Stimulated activated CD4-positive, alpha-beta T cell treated with anti-CD3 and anti-CD28 coated beads, TNF-alpha, amount 100 ng/mL, for 24 hours (primary cell): ENCODE measurements at places on chromosomes 5 and 9.

GRCh38 chr9:127505396-127506116 is 54.2 kb downstream of the LRSAM1 start:
- no peak for DNase-seq

- no peak for DNase-seq
Observed at GRCh38 chr5:73093943-73094342, 26.4 kb upstream of the TMEM171 start.

DNA sequence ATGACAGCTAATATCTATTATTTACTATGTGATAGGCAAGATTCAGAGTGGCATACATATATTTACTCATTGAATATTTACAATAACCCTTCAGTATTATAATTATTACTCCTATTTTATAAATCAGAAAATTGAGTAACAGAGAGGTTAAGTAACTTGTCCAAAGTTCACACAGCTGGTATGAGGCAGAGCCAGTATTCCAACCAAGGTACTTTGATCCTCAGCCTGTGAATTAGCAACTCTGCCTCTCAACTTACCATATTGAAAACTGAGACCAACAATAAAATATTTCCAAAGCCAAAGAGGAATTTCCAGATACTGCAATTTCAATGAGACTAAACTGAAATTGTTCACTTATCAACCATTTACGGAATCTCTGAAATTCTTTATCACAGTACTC is 67.9 kb upstream of the TSLP start:
- no peak for DNase-seq

- DNase-seq, result no peak
Observed at GRCh38 chr9:138068601-138069035, 191.0 kb downstream of the CACNA1B start.

- no peak for DNase-seq
Observed at GRCh38 chr9:116323012-116323411, 169.4 kb downstream of the PAPPA start.

GRCh38 chr5:177371120-177372033 is 12.9 kb upstream of the SLC34A1 start:
- DNase-seq, result no peak

DNA sequence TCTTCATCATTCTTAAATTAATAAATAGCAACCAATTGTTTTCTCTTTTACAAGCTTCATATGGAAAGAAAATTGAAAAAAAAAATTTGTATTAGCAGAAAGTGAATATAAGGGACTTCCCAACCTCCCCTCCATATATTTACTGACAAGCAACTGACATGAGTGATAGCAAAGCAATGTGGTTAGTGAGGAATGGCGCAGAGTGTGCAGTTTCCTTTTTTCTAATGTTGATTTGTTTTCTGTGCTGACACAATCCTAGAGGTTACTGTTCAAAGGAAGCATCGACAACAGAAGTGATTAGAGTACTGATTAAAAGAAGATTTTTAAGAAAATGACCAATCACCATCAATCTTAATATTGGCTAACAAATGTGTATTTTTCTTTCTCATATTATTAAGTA is 1.7 kb upstream of the PTGER4 start:
- no peak for DNase-seq

DNA sequence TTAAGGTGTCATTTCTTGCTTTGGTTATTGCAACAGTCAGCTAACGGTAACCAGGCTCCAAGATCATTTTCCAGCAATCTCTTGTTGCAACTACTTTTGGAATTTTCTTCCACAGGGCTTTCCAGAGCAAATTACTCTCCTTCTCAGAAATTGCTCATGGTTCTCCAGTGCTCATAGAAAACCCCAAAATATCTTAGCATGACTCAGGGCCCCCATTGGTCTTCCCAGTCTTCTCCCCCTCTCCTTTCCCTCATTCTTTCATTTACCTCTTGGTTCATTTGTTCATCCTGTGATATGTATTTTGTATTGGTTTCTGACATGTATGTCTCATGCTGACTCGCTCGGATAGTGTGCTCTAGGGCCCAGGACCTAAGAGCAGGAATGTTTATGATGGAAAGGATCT is 35.6 kb downstream of the WWC1 start:
- DNase-seq, result no peak

DNA sequence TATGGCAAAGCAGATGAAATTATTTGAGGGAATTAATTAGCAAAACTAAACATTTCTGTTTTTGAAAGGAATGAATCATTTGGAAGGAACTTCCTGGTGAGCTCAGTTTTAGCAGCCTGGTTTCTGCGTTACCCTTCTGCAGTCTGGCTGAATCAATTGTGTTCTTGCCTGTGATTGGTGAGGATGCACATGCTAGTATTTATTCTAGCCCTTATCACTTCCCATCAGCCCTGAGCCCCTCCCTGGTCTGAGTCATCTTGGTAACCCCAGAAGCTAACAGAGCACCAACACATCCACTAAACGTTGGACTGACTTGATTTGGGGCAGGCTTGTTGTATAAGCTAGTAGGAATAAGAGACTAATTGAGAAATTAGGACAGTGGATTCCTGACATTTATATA is 6.6 kb downstream of the TJP2 start:
- peak; percentile 37 for DNase-seq

- no peak for DNase-seq
Observed at GRCh38 chr9:69308206-69308931, 16.6 kb upstream of the ENTREP1 start.

- DNase-seq, result no peak
Observed at GRCh38 chr5:31343946-31344345, 150.5 kb downstream of the CDH6 start.

- DNase-seq, result no peak
Observed at GRCh38 chr5:172096207-172096940, 89.9 kb upstream of the FBXW11 start.

DNA sequence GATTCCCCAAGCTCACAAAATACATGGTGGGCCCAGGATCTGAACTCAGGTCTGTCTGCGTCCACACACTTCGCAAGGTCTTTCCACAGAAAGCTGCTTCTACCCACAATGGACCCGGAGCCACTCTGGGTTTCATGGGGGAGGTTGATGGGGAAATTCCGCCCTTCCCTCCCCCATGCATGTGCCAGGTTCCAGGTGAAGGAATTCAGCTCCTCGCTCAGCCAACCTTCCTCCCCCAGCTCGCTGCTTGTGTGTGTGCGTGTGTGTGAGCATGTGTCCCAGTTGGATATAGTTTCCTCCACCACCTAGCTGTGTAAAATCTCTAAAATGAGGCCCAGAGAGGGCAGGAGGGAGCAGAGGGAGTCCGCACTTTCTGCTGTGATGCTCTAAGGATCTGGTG is 1.0 kb downstream of the PTGS1 start:
- DNase-seq, result no peak

GRCh38 chr5:143120460-143121134 is 282.9 kb downstream of the NR3C1 start:
- DNase-seq, result no peak

DNA sequence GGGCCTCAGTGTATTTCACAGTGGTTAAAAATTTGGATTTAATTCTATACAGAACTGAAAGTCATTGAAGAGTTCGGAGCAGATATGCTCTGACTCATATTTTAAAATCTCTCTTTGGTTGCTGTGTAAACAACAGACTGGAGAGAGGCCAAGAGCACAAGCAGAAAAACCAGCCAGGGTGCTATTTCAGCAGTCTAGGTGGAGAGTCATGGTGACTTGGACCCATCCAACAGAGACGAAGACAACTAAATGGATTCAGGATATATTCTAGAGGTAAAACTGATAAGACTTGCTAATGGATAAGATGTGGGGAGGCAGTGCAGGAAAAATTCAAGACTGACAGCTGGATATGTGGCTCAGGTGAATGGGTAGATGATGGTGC is 168.9 kb downstream of the MAPKAP1 start:
- DNase-seq, result no peak

GRCh38 chr5:165642366-165642765 is 2136.9 kb downstream of the MAT2B start:
- no peak for DNase-seq

DNA sequence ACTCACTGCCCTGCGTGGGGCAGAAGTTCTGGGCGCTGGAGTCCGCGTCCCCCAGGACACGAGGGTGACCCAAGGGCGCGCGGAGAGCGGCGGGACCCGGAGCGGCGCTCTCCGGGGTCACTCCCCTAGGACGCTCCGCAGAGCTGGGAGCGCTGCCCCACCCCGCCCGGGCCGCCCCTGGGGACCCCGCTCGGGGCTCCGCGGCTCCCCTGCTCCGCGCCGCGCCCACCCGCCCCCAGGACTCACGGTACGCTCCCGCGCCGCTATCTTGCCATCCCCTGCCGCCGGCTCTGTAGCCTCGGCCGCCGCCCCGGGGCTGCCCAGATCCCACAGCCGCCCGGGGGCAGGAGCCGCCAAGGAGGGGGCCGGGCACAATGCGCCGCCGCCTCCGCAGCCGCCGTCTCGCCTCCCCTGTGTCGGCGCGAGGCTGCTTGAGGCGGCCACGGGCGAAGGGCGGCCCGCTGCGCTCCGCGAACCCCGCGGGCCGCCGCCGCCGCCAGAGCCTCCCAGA is 303 bp downstream of the LIFR start:
- DNase-seq, result no peak

DNA sequence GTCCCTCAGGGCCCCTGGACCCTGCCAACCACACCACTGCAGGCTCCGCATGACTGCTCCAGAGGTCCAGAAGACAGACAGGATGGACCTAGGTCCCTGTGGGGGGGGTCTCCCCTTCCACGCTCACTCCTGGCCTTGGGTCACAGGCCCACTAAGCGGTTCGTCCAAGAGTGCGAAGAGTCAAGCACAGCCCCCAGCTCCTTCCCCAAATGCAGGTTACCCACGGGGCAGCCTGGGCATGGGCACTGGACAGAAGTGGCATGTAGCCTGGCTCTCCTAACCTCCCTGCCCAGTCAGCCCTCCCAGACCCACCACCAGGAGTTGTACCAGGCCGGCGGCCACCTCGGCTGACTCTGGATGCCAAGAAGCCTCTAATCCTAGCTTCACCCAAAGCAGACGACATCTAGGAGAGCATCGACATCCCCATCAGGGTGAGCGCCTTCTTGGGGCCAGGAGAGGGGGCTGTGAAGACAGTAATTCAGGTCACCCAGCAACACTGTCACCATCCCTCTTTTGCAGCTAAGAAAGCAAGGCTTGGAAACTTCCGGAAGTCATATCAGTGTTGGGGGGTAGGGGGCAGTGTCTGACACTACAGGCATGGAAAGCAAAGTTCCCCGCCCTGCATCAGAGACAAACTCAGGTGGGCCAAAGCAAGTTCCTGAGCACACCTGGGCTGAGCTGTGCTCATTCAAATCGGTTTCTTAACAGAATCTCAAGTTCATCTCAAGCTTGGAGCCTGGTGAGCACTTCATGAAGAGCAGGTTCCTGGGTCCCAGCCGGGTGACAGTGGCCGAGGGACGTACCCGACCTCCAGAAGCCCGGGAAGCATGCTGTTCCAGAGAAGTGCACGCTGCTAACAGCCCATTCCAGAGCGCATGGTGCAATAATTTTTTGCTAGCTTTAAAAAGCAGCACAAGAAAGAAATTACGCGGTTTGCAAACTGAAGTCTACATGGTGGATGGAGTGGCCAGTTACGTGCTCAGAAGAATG is 68.7 kb downstream of the SEMA4D start:
- no peak for DNase-seq

DNA sequence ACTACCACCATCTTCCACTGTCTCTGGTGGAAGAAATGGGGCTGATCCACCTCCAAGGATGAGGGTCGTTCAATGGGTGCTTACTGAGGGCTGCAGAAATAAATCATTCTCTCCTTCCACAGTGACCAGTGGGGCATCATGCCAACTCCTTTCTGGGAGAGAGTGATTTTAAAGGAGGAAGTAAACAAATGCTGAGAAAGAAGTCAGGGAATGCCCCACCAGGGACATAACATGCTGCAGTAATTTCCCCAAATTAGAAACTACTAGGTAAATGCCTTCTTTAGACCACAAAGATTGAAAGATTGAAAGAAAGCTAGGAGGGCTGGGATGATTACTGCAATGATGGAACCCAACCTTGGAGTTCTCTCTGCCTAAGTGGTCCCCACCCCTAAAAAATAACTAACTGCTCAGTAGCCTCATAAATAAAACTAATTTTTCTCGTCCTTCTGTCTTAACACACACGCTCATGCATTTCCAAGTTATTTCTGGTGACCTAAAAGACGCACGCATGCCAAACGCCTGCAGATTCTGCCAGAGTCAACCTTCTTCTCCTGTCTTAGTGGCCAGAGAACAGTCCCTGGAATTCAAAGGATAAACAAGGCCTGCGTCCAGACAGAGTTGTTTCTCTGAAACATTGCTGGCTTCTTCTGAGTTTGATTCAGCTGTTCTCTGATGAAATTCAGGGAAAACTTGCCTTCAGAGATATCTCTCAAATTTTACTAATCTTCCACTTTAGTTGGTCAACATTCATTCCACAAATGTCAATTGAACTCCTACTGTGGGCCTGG is 250.0 kb downstream of the NR3C1 start:
- DNase-seq, result no peak

- DNase-seq, result no peak
Observed at GRCh38 chr9:135887021-135887507, 20.3 kb downstream of the CAMSAP1 start.

GRCh38 chr5:172266676-172267092 is 16.9 kb downstream of the UBTD2 start:
- DNase-seq, result no peak

DNA sequence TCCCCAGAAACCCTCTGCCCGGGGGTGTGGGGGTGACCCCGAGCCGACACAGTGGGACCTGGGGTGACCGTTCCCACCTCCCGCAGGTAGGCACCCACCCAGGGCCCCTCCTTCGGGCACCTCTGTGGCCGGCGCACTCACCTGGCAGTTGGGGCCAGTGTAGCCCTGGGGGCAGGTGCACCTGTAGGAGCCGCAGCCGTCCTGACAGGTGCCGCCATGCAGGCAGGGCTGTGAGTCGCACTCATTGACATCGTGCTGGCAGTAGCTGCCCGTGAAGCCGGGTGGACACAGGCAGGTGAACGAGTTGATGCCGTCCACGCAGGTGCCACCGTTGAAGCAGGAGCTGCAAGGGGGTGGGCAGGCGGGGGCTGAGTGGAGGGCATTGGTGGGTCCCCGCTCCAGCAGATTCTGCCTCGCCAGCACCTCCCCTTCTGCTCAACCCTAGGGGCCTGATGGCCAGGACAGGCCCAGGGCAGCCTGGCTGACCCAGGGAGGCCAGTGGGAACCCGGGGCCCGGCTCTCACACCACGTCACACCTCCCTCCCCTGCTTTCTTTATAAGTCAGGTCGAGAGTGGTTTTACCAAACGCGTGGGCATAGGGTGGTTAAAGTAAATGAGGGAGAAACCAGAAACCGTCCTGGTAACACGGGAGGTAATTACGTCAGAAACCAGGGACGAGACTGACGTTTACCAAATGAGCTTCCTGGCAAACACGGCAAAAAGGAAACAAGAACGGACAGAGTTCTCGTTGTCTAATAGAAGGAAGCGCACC is 26.1 kb upstream of the SEC16A start:
- DNase-seq, result no peak

- DNase-seq, result no peak
Observed at GRCh38 chr5:74415695-74416102, 224.8 kb downstream of the ENC1 start.
